Eye (tissue), 1 donor: ENCODE measurements at places on chromosomes 16 and 17.

GRCh38 chr16:25177831-25178688 is 38.7 kb upstream of the AQP8 start:
- DNase-seq, result no peak

DNA sequence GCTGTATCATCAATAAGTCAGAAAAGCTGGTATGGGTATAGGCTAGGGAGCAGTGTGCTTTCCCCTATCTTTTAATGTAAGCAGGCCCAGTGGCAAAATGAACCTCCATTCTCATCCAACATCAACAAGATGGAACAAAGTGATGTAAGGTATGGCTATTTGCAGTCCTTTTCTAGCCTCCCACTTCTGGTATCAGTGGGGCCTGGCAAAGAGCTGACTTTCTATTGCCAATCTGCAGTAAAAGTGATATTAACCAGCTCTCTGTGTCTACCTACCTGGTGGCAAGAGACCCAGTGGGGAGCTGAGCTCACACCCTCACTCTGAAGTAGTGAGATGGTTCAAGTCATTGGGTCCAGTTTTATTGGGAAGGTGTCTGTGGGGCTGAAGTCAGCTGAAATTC is 1492.6 kb downstream of the CDH11 start:
- no peak for DNase-seq

- no peak for DNase-seq
These were observed 149.2 kb downstream of the MAF start for GRCh38 chr16:79451196-79451816.

DNA sequence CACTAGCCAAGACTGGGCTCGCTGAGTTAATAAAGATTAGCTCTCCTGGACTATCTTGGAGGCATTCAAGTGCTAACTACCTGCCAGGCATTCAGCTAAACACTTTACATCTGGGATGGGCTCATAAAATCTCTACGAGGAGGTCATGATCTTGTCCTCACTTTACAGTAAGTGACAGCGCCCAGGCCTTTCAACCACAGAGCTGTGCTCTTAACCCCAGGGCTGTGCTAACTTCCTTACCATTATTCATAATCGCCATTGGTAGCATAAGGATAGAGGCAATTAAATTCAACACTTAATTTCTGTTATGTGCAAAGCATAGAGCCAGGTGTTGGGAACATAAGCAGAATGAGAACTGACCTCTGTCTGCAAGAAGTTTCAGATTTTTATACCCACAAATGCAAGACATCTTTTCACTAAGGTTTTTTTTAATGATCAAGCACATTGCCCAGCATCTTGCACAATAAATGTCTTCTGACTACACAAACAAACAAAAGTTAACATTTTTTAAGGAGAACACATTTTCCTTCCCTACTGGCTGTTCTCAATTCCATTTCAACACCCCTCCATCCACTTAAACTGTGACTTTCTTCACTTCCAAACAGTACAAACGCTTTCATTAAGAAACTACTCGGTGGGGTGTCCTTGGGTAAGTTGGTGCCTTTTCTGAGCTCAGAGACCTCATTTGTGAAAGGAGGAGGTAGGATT is 172.3 kb downstream of the C16orf78 start:
- no peak for DNase-seq

DNA sequence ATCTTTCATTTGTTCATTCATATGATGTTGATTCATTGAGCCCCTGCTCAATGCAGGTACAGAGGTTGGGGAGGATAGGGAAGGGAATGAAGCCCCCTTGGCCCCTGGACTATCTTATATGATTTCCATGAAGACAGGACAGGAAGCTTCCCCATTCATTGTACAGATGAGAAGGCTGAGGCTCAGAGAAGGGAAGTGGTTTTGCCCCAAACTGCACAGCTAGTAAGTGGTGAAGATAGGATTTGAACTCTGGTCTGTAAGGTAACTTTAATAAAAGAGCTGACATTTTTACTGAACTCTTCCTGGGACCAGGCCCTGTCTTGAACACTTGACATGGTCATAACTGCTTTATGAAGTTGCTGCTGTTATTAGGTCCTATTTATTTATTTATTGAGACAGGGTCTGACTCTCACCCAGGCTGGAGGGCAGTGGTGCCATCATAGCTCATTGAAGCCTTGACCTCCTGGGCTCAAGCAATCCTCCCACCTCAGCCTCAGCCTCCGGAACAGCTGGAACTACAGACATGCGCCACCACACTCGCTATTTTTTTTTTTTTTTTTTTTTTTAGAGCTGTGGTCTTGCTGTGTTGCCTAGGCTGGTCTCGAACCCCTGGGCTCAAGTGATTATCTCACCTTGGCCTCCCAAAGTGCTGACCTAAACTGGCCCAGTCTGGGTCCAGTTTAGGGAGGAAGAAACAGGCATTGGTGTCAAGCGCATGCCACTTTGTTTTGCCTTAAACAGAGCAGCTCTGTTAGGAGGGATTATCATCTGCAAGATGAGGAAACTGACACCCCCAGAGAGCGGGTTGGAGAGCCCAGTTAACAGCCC is 5.0 kb downstream of the CTF1 start:
- peak; percentile 75 for DNase-seq

DNA sequence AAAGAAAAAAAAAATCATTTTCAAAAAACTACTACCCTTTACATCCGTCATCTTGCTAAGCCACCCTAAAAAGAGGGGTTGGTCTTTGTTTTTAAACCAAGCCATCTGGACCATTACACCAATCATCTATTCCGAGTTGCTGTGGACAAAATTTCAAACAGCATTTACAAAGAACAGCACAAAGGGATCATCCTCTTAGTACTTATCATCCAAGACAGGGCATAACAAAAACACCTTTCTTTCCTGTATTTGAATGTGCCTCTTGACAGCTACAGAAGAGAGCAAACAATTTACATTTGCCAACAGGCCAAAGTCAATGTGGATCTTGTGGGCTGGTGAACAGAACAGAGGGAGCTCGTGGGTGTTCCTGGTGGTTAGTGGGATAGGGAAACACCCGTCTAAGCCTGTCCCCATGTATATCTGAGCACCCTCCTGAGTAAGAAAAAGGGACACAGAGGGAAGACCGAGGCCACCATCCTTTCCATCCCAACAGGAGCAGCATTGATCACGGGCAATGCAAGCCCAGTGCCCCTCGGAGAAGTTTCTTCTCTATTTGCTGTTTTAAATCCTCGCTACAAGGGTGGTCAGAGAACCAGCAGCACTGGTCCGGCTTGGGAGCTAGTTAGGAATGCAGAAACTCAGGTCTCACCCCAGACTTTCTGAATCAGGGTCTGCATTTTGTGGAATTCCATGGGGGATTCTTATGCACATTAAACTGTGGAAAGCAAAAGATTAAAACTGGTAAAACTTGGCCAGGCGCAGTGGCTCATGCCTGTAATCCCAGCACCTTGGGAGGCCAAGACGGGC is 1.9 kb downstream of the SLC39A11 start:
- no peak for DNase-seq

DNA sequence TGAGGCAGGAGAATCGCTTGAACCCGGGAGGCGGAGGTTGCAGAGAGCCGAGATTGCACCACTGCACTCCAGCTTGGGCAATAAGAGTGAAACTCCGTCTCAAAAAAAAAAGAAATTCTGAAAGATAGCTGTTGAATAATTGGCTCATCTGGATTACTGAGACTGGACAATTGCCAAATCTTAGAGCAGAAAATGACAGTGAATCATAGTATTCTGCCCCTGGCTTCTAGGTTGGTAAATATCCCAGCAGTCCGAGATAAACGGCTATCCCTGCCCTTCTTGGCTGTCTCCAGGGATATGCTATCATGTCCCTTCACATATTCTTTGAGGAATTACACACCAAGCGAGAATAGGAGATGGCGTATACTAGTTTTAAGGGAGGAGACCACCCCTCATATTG is 35.5 kb upstream of the METTL16 start:
- no peak for DNase-seq

DNA sequence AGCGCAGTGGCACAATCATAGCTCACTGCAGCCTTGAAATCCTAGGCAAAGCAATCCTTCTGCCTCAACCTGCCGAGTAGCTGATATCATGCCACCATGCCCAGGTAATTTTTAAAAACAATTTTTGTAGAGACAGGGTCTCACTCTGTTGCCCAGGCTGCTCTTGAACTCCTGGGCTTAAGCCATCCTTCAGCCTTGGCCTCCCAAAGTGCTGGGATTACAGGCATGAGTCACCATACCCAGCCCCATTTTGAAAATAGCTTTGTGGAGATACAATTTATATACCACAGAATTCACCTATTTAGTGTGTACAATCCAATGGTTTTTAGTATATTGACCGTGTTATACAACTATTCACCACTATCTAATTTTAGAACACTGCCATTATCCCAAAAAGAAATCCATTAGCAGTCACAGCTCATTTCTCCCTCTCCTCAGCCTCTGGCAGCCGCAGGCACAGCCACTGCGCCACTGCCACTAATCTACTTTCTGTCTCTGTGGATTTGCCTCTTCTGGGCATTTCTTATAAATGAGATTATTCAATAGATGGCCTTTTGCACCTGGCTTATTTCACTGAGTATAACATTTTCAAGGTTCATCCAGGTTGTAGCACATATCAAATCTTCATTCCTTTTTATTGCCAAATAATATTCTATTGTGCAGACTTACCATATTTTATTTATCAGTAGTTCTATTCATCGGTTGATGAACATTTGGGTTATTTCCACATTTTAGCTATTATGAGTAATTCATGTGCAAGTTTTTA is 6.5 kb downstream of the RNF157 start:
- no peak for DNase-seq

GRCh38 chr16:73062743-73063733 is 15.1 kb upstream of the ZFHX3 start:
- DNase-seq, result peak; percentile 80

DNA sequence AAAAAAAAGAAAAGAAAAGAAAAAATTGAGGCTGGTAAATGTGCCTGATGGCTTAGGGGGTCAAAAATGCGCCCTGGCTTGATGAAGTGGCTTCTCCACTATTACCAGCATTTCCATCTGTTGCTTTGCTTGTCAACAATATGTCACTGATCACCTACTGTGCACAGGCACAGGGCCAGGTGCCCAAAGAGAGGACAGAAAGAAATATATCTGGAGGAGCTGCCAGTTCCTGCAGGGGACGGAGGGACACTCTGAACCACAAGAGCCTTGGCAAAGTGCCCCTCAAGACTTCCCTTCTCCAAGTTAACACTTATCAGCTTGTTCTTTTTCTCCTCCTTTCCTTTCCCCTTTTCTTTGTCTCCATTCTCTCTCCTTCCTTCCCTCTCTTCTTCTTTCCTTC is 34.7 kb downstream of the GINS3 start:
- DNase-seq, result no peak

GRCh38 chr16:49276646-49277385 is 4.8 kb downstream of the CBLN1 start:
- no peak for DNase-seq

- DNase-seq, result no peak
These were observed 3.9 kb downstream of the IGFALS start for GRCh38 chr16:1789643-1790045.

DNA sequence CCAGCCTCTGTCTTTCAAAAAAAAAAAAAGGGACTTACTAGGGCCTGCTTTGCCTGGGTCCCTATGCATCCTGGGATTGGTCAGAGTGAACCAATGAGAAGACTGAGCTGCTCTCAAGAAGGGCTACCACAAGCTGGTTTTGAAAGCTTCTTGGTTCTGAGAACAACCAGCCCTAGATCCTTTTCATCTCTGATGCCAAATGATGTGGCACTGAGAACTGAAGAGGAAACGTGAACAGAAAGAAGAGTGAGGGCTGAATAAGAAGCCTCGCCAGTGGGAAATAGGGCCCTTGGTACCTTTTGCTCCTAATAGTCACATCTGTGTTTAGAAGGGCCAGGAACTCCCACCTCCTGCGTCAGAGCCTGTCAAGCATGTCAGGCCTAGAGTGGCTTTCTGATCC is 10.7 kb downstream of the TACO1 start:
- no peak for DNase-seq

DNA sequence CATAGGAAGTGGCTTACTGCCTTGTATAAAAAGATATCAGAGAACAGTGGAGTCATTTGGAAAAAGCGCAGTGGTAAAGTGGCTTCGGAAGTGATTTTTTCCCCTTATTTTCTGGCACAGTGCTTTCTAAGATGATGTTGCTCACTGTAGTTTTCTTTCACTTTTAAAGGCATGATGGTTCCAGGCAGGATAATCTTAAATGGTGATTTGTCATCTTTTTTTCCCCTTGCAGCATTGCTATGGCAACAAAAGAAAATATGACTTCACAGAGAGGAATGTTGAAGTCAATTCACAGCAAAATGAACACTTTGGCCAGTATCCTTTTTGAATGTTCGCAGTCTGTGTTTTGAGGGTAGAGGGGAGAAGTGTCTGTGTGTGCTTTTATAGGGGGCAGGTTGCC is 42.5 kb downstream of the GOSR1 start:
- DNase-seq, result peak; percentile 37

- DNase-seq, result no peak
These were observed 40.0 kb downstream of the SMARCE1 start for GRCh38 chr17:40607641-40608040.

GRCh38 chr16:12519986-12520385 is 283.7 kb downstream of the CPPED1 start:
- no peak for DNase-seq
